ENCODE measurements at places on chromosomes 5 and 9.

GRCh38 chr9:129989740-129990139 is 53.2 kb downstream of the FNBP1 start:
- no peak for DNase-seq

- DNase-seq, result no peak
Measured at GRCh38 chr5:98321361-98321760, 452.1 kb upstream of the RGMB start.

DNA sequence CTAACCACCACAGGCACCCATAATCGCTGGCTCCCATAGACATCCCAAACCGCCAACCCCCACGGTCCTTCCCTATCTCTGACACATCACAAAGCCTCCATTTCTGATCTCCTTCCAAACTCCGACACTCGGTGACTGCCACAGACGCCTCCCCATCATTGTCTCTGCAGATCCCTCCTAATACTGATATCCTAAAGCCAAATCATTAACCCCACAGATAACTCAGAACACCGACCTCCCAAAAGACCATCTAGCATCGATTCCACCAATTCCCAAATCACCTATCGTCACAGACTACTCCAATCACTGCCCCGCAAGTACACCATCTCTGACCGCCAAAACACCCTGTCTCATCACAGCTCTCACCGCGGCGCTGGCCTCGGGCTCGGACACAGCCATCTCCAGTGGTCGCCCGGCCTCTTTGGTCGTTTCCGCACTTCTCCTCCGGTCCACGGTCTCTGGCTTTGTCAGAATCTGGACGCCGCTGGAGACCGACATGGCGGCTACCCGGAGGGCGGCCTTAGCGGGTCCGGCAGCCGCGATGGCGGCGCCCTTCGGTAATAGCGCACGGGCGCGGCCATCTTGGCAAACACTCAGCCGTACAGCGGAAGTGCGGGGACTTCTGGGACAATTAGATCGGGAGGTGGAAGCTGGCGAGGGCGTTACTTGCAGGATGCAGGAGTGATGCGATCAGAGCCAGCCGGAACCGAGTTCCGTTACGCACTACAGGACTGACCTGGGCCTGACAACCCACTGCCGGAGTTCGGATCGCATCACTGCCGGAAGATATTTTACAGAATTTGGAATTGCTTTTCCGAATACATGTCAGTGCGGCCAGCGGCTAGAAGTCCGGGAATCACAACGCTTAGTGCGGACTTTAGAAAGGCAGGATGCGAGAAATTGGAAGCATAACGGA is at the start of gene ZFP37:
TSS of gene ZFP37 (minus strand) at position 534 of the 916 bp plus-strand sequence. CDS start at position 498, 36 bp downstream.
- DNase-seq, result peak; percentile 64

- no peak for DNase-seq
Measured at GRCh38 chr5:41649659-41650058, 139.3 kb upstream of the PLCXD3 start.

DNA sequence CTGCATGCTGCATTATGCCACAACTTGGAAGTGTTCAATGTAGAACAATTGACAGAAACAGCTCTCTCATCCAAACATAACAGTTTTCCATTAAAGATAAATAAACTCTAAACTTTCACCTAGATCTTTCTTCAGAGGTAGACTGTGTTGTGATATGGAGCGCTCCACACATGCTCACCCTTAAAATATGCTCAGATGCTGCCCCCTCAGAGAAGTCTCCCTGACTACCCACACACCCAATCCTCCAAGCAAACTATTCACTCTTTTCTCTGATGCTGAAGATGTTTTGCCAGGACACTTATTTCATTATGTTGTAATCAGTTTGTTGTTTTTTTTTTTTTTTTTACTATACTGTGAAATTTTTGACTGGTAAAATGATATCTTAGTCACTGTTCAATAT is 206.6 kb upstream of the RASA1 start:
- DNase-seq, result no peak

DNA sequence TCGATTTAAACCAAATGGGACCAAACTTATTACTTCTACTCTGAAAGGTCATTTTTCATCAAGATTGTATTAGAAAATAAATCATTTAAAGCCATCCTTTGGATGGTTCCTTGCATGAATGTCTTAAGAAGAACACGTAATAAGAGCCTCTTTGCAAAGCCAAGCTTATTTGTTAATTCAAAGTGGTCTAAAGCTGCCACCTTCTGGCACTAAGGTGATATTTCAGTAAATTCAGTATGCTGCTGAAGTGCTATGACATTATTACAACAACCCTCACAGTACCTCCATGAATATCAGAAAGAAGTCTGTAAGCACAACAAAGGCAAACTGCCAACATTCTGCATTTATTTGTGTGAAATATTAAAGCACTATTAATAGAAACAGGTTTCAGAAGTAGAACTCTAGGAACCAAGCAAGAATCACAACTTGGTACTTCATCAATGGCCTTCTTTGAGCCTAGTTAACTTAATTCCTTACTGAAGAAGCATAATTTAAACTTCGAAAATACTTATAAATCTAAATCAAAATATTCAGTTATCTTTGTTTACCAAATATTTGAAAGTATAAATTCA is 53.1 kb upstream of the TYRP1 start:
- DNase-seq, result no peak

GRCh38 chr9:90774071-90774470 is 27.5 kb upstream of the SYK start:
- no peak for DNase-seq

GRCh38 chr5:171201310-171201709 is 107.7 kb upstream of the TLX3 start:
- no peak for DNase-seq

DNA sequence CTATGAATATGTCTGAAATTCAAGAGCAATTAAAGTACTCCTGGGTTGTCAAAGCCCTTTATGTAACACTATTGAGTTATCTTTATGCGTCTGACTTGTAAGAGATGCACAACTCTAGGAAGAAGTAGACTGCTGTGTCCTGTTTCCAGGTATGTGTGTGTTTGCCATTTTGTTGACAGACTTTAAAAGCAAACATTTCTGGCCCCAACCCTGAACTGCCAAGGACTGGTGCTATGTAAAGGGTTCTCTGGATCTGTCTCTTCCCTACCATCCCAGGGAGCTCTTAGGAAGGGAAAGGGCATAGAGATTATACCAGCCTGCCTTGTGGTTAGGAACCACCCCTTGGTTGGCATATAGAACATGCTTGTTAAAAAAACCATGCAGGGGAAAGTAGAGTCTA is 12.1 kb downstream of the SLC22A5 start:
- no peak for DNase-seq

GRCh38 chr5:60851626-60852025 is 7.6 kb upstream of the ELOVL7 start:
- no peak for DNase-seq

GRCh38 chr9:113929634-113930389 is 53.7 kb downstream of the ZNF618 start:
- DNase-seq, result no peak

- no peak for DNase-seq
Measured at GRCh38 chr5:148820461-148821395, 5.7 kb upstream of the ADRB2 start.

DNA sequence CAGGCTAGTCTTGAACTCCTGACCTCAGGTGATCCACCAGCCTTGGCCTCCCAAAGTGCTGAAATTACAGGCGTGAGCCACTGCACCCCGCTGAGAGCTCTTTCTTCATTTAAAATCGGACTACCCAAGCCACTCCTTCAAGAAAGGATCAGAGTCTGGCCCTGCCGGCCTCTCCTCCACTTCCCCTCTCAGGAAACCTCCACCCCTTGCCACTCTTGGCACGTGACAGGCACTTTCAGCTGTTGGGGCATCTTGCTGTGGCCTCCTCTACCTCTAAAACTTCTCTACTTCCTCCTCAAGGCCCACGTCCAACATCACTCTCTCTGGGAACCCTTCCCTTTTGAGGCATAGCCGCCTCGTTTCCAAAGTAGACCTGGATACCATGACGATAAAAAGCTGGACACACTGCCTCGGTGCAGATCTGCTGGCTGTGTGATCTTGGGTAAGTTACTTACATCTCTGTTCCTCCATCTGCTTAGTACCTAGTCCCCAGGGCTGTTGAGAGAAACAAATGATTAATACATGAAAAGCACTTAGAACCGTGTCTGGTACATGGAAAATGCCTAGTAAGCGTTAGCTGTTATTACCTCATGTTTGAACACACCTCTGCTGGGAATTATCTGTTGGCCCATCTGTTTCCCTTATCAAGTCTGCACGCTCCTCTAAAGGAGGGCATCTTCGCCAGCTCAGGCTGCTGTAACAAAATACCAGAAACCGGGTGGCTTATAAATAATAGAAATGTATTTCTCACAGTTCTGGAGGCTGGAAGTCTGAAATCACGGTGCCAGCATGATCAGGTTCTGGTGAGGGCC is 55.3 kb downstream of the SMIM23 start:
- DNase-seq, result no peak

- DNase-seq, result no peak
Measured at GRCh38 chr9:126423916-126424185, 97.2 kb downstream of the MVB12B start.

GRCh38 chr5:76467216-76467615 is 64.1 kb downstream of the IQGAP2 start:
- no peak for DNase-seq

DNA sequence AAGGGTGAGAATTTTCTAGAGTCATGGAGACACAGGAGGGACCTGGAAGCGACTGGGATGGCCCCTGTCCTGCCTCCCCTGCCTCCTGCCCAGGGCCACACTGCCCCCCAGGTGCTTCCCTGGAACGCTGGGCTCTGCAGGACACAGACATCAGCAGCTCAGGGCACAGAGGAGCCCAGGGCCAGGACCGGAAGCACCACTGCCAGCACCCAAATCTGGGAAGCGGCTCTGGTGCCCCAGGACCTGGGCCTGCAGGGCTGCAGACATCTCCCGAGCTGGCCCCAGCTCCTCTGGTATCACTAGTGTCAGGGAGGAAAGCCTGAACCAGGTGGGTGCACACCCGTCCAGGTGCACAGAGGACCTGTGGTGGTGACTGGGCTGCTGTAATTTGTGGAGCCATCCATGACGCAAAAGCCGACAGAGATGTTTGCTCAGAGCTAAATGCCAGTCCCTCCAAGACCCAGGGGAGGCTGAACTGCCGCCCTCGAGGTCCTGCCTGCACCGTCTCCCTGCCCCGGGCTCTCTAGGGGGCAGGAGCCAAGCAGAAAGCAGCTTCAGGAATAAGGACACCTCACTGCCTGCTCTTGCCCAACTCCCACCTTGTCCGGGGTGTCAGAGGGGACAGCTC is 46.0 kb upstream of the SIMC1 start:
- no peak for DNase-seq

- DNase-seq, result no peak
Measured at GRCh38 chr9:98342098-98342819, 86.8 kb upstream of the TBC1D2 start.

GRCh38 chr9:37466037-37466709 is 923 bp upstream of the ZBTB5 start:
- peak; percentile 19 for DNase-seq

GRCh38 chr5:75405296-75405695 is 68.3 kb downstream of the HMGCR start:
- DNase-seq, result no peak

DNA sequence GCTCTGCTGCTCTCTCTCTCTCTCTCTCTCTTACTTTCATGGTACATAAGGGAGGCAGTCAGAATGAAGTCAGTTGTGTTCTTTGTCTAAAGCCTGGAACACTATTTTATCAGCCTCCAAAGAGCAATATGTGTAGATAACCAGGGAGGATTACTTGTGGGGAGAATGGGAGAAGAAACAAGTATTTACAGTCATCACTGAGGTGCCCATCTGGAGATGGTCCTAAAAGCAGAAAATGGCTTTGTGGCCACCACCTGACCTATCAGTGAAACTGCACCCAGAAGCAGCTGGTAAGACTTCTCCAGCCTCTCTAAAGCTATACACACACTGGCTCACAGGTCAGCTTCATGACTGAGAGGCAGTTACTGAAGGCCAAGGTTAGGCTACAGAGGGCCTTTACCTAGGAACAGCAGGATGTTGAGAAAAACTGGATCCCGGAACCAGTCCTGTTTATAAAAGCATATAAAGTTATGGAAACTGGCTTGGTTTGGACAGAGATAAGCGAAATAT is 75.1 kb downstream of the MRPS27 start:
- DNase-seq, result no peak

DNA sequence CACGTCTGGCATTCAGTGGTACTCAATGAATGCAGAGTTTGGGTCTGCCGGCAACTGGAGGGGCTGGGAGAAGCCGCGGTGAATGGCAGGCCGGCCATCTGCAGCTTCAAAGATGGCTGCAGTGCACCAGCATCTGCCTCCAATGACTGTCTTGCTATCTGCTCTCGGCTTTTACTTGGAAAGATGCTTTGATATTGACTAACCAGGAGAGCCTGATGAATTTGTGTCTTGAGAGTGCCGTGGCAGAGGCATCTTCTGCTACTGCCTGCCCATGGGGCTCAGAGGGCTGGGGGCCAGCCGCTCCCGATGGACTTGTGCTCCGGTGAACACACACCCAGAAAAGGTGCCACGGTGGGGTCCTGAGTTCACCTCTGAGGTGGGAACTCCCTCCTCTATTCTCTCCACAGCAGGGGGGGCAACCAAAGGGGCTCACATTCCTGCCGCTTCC is 164.5 kb downstream of the COL23A1 start:
- no peak for DNase-seq

DNA sequence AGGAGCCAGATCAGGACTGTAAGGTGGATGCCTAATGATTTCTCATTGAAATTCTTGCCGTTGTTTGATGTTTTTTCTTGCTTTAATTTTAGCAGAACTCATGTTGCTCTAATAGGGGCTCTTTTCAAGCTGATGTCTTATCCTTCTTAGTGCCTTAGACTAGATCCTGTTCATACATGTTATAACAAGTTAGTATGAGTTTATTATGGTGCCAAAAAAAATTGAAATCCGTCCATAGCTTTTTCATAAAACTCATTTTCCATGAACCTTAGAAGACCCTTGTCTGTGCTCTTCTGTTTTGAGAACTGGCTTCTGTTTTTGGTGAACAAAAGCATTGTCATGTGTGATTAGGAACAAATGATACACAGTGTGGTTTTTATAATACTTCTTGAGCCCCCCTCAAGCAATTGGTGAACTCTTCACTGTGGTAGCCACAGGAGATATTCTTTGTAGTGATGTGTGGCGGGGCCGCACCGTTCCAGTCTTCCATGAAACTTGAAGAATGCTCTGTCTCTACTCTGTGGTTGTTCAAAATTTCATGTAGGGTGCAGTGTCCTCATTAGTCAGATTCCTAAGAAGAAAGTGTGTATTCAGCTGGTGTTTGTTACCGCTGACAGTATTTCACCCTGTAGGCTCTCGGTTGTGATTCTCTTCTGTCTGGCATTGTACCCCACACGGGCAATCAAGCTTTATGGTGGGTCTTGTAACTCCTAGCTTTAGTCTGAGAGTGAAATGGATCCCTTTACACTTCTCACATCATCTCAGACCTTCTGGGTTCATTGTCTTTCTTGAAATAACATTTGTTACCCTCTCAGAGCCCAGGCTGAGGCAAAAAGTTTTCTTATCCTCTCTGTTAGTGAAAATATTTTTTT is 10.7 kb downstream of the OTULIN start:
- no peak for DNase-seq

GRCh38 chr9:110114086-110114858 is 93.7 kb downstream of the C9orf152 start:
- no peak for DNase-seq

Data from CD8-positive, alpha-beta memory T cell (primary cell).